ENCODE measurements at places on chromosomes 2 and 18.
A peak's percentile ranks its signal among the peaks of the same experiment; 100 is the strongest.

- DNase-seq: no peak
Measured at GRCh38 chr2:6944555-6944954, 27.3 kb downstream of the RNF144A start.

GRCh38 chr2:69828938-69829255 lies 563 bp upstream of the GMCL1 start:
- no peak for DNase-seq

- DNase-seq: peak; percentile 97
Measured at GRCh38 chr2:152585830-152586484, 131.3 kb downstream of the PRPF40A start.

DNA sequence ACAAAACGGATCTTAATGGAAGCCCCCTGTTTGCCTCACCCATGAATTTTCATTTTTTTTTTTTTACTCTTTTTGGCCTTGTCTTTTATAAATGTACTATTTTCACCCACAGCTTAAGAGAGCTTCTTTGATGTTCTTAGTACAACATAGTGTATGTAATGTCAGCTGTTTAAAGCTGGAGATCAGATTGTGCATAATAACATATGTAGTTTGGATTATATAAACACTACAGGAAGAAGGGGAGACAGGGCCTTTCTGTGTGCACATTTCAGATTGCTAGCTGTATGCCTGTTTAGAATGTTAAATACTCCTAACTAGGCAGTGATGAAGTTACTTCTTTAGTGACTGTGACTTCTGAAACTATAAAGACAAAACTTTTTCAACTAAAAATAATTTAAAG lies 2.1 kb upstream of the TANC1 start:
- no peak for DNase-seq

- no peak for DNase-seq
Measured at GRCh38 chr2:149573760-149574159, 13.8 kb downstream of the MMADHC start.

- no peak for DNase-seq
Measured at GRCh38 chr2:231394211-231395141, 1.0 kb upstream of the B3GNT7 start.

DNA sequence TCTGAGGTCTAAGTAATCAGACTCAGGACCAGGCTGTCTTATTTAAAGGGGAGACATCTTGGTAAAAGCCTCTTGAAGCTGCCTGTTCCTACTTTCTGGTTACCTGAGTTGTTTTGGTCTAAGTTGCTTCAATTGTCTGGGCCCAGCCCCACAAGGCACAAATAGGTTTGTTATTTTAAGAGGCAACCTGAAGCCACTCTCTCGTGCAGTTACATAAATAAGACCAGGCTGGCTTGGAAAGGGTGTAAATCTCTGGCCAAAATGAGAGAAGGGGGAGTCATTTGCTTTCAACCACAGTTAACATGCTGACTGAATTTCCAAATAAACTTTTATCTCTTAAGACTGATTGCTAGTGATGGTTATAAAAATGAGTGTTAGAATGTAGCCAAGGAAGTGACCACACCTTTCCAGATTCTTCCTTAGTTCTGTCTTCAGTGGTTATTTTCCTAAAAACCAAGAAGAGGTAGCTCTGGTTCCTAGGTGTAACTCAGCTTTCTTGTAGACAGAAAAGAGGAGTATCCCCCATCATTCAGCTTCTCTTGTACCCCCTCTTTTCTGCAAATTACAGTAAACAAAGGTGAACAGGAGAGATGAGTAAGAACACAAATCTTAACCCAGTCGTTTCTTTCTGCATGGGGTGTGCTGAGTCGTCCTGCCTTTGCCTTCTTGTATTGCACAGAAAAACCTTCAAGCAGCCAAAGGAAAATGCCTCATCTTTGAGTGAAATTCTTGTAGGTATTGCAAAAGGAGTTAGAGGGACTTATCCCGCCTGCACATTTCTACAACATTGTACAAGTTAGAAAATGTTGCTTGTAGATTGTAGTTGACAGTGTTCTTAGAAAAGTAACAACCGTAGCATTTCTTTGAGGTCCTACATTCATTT lies 161.5 kb upstream of the NT5C1B start:
- peak; percentile 50 for DNase-seq

GRCh38 chr2:48714245-48714644 lies 41.3 kb downstream of the LHCGR start:
- DNase-seq: peak; percentile 60

GRCh38 chr2:172049567-172050120 lies 35.7 kb upstream of the DLX1 start:
- no peak for DNase-seq

GRCh38 chr2:171390941-171391516 lies 42.8 kb downstream of the METTL8 start:
- peak; percentile 86 for DNase-seq

GRCh38 chr2:108958002-108958401 lies 31.0 kb downstream of the EDAR start:
- no peak for DNase-seq

GRCh38 chr2:104025295-104025694 lies 828.6 kb upstream of the POU3F3 start:
- DNase-seq: peak; percentile 29

DNA sequence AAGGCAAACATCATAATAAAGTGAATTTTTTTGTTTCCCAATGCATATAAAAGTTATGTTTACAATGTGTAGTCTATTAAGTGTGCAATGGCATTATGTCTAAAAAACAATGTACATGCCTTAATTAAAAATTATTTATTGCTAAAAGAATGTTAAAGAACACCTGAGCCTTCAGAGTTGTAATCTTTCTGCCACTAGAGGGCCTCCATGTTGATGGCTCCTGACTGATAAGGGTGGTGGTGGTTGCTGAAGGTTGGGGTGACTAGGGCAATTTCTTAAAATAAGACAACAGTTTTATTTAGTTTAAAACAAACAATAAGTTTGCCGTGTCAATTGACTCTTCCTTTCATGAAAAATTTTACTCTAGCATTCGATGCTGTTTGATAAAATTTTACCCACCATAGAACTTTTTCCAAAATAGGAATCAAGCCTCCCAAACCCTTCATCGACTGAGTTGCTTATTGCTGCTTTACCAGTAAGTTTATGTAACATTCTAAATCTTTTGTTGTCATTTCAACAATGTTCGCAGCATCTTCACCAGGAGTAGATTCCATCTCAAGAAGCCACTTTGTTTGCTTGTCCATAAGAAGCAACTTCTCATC lies 32.3 kb downstream of the MAP3K2 start:
- DNase-seq: peak; percentile 8

DNA sequence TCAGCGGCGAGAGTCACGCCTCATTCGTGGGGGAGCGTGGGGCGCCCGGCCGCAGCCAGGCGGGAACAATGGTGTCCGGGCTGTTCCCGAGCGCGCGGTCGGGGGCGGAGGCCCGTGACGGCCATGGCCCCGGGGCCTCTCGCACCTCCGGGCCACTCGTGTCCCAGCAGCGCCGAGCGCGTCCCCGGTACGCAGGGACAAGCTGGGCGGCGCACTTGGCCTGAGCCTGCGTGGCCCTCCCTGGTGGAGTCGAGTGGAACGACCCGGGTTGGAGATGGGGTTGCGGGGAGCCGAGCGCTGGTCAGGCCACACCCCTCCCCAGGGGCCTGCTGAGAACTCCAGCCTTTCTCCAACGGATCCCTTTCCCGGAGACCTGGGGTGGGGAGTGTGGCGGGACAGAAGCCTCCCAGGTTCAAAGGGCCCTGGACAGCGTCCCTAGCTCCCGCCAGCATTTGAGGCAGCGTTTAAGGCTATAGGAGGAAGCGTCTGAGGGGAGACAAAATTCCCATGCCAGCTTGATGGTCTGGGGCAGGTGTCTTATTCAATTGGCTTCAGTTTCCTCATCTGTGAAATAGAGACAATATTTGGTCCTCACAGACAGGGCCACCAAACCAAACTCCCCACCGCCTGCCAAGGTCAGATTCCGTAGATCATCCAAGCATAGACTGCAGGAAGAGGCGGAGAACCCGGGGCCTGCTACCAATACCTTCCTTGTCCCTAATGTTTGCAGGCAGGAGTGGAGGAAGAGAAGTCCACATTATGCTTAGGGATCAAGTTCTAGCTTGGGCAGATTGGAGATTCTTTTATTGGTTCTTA lies 553 bp downstream of the CNDP2 start:
- DNase-seq: peak; percentile 45

- DNase-seq: peak; percentile 20
Measured at GRCh38 chr2:80153151-80153550, 151.4 kb downstream of the LRRTM1 start.

- DNase-seq: no peak
Measured at GRCh38 chr2:78407960-78408794, 617.3 kb upstream of the REG3G start.

DNA sequence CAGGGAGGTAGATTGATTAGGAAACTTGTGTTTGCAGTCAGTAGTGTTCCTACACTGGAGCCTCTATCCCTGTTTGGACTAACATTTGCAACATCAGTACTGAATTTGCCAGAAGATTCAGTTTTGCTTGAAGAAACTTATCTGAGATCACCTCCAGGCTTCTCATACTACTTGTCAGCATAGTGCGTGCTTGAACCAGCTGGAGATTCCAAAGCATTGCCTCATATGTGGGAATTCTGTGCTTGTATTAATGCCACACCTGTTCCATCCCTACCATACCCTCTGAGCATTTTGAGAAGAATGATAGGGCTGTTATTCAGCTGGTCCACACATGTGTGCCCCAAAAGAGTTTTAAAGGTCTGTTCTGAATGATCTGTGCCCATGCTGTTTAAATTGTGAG lies 148.7 kb downstream of the RAPGEF4 start:
- DNase-seq: no peak

- peak; percentile 61 for DNase-seq
Measured at GRCh38 chr2:221318376-221319130, 253.6 kb downstream of the EPHA4 start.

- no peak for DNase-seq
Measured at GRCh38 chr2:233408366-233409285, 54.3 kb downstream of the DGKD start.

DNA sequence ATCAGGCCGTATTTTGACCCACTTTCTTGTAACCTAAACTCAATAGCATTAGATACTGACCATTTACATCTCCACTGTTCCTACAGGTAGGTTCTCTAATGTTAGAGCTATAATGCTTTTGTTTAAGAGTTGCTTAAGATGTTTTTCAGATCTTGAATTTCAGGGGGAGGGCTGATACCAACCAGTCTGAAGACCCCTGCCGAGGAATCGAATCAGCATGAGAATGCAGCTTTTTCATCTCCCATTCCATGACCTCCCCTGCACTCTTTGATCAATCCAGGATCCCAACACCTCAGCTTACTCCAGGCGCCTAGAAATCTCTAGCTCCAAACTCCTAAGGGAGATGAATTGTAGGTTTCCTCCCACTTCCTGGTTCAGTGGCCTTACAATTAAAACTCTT lies 120.5 kb upstream of the MC4R start:
- no peak for DNase-seq

GRCh38 chr2:222024932-222025880 lies 273.6 kb downstream of the PAX3 start:
- peak; percentile 41 for DNase-seq

GRCh38 chr2:53484531-53484930 lies 283.1 kb upstream of the CHAC2 start:
- no peak for DNase-seq
